ENCODE measurements at places on chromosomes 2 and 18.

DNA sequence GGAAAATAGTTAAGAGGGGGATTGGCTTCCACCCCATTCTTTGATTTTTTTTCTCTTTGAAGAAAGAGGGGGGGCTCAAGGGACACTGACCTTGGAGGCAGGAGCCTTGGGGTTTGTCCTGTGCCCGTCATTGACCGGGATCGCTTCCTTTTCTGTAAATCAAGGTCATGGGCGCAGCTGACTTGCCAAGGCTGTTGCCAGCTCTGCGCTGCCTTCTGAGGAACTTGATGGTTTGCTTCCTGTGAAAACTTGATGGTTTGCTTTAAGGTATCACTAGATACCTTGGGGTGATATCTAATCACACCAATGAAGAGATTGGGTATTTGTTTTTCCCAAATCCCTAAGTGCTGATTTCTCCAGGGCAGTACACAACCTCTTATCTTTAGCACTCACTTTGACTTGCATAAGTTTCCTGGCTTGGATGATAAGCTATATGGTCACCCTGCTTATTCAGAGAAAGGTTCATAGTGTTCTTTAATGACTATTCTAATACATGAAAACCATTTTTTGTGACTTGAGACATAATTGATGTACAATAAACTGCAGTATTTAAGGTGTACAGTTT, 56.0 kb downstream of the DGKD start:
- DNase-seq, result no peak

GRCh38 chr2:139631966-139632365, 851.8 kb upstream of the NXPH2 start:
- DNase-seq, result no peak

DNA sequence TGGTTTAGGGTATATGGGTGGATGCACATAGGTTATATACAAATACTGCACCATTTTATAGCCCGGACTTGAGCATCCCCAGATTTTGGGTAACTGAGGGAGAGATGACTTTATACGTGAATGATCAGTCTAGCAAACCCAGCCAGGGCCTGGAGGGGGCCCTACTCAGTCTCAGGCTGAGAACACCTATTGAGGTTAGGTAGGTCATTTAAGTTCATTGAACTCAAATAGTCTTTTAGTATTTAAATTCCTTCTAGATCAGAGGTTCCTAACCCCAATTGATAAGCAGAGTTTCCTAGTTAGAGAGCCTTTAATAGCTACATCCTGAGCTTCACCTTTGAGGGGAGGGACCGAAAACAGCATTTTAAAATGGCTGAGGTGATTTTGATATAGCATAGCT, 487.0 kb downstream of the DCC start:
- no peak for DNase-seq

DNA sequence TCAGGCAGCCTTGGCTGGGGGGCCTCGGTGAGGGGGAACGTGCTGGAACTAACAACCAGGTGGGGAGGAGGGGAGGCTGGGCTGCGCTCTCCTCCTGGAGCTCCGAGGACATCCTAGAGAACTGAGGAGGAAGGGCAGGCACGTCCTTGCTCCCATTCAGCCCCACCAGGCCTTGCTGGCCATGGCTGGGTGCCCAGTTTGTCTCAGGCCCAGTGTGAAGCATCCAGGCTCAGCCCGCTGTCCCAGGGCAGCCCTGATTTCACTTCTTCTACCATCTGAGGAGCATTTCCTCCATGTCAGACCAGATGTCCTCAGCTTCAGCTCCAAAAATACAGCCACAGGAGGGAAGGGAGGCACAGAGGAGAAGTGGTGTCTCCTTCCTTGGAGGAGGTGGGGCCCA, 125.4 kb downstream of the CELF4 start:
- no peak for DNase-seq

DNA sequence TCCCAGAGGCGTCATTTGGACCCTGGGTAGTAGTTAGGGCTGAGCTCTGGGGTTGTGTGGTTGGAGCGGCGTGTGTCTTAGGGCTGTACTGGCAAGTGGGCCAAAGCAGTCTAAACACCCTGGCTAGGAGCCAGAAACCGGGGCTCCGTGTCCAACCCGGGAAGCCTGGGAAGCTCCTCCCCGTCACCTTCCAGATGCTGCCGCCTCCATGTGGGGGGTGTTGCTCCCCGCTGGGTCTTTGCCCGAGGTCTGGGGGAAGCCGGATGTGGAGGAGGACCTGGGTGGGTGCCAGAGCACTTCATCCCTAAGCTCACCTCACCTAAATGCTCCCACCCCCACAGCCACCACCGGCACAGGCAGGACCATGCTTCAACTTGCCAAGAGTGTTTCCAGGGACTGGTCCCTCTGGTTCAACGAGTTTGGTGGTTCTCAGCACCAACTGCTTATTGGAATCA, 25.4 kb downstream of the TET3 start:
- no peak for DNase-seq

DNA sequence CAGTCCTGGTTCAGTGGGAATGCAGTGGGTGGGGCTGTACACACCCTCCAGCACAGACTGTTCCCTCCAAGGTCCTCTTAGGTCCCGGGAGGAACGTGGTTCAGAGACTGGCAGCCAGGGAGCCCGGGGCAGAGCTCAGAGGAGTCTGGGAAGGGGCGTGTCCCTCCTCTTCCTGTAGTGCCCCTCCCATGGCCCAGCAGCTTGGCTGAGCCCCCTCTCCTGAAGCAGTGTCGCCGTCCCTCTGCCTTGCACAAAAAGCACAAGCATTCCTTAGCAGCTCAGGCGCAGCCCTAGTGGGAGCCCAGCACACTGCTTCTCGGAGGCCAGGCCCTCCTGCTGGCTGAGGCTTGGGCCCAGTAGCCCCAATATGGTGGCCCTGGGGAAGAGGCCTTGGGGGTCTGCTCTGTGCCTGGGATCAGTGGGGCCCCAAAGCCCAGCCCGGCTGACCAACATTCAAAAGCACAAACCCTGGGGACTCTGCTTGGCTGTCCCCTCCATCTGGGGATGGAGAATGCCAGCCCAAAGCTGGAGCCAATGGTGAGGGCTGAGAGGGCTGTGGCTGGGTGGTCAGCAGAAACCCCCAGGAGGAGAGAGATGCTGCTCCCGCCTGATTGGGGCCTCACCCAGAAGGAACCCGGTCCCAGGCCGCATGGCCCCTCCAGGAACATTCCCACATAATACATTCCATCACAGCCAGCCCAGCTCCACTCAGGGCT, 17.5 kb upstream of the FAHD2A start:
- no peak for DNase-seq

- DNase-seq, result no peak
Observed at GRCh38 chr2:120517751-120518469, 172.0 kb downstream of the INHBB start.

DNA sequence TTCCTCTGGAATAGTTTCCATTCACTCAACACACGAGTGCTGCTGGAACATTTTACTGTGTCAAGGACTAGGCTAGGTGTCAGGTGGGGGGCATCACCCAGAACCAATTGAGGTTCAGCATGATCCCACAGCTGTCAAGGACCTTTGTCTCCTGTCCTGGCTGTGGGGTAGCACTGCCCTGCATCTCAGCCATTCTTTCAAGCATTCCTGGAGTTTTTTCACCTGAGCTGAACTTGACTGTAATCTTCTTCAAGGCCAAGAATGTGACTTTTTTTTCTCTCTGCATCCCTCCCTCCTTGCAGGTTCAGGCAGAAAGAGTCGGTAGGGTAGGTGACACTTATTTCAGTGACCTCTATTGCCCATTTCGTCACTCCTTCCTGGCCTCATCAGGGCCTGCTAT, 3.5 kb downstream of the MAPK4 start:
- DNase-seq, result no peak

- no peak for DNase-seq
Observed at GRCh38 chr2:1682181-1682440, 62.2 kb downstream of the PXDN start.

DNA sequence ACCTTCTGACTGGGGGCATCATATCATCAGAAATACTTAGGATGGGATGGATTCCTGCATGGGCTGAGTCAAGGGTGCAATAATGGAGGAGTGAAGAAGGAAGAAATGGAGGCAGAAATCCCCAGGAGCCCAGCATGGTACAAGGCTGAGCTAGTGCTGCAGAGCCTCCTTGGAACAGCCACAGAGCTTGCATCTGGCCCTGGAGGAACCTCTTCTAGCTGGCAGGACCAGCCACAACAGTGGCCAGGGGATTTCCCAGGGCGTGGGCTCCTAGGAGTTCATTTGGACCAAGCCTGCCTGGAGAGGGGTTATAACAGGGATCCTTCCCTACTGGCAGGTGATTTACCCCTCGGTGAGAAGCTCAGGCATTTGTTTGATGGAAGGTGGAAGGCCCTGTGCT, 4.7 kb upstream of the IL37 start:
- no peak for DNase-seq

DNA sequence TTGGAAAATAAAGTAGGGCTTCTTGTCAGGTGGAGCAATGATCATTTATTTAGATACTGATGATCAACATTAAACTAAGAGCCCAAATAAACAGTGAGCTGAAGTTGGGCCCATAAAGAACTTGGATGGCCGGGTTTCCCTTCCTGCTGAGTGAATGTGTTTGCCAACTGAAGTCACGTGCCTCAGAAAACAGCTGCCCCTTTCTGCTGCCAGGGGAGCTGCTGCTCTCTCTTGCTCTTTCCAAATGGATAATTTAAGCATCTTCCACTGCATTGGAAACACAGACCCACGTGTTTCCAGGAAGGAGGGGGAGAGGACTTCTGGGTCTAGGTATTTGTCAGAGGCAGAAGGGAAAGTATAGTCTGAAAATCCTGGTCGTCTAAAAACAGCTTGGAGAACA, 22.9 kb upstream of the NCKAP5 start:
- no peak for DNase-seq

- no peak for DNase-seq
Observed at GRCh38 chr2:231679908-231680284, 28.4 kb upstream of the PTMA start.

DNA sequence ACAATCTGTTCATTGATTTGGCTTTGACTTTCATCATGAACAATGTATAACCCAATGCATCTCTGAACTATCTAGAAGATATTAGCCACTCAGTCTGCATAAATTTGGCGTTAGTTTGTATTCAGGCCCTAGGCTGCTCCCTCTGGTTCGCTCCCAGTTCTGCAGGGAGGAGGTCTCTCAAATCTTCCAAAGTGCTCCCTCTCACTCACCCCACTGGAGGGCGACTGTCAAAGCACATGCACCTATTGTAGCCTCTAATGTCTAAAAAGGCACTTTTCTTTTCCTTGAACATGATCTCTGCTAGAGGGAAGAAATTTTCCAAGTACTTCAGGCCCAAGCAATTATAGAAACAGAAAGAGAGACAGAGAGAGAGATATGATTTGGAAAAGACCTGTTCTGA, 291.5 kb downstream of the TDRD15 start:
- no peak for DNase-seq

- no peak for DNase-seq
Observed at GRCh38 chr2:15675456-15676195, 84.0 kb downstream of the DDX1 start.
